ENCODE measurements at places on chromosomes 13 and 19.

DNA sequence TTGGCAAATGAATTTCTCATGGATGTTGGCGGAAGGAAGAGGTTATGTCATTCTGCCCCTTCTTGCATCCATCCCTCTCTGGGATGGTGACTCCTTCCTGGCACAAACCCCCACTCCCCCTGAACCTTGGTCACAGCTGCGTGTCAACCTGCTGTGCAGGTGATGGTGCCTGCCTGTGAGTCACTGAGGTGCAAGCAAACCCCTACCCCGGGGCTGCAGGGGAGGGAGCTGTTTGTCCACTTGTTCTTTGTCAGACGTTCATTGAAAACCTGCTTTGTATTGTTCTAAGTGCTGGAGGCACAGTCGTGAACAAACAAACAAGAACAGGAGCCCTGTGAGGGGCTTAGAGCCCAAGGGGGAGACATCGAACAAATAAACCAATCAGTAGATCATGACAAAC is 2.0 kb upstream of the GAPDHS start:
- no peak for ATAC-seq

DNA sequence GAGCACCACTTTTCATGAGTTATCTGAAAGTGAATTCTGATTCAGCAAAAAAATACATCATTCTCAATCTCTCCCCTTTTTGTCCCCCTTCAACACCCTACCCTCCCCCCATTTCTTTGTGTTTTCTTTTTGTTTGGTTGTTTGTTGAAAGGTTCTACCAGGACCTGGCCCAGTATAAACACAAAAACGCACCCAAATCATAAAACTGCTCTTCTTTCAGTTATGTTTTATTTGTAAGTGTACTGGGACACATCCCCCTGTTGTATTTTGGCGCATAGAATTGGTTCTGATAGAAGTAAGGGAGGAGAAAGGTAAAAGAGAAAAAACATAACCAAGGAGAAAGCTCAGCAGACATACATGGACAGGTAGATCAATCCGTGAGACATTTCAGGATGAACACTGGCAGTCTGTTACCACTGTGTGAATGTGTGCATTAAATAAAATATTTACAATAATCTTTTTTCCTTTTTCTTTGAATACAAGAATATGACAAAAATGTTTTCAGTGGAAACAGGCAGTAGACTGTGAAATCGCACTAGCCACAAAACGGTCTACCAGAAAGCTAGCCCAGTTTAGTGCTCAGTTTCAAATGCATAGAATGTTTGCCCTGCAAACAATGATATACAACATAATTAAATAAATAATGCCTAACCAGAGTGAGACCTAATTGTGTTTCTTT is 4.2 kb downstream of the POU4F1 start:
- no peak for ATAC-seq

GRCh38 chr19:4517451-4518057 is 732 bp downstream of the PLIN4 start:
- ATAC-seq: no peak

- ATAC-seq: no peak
Observed at GRCh38 chr13:105814219-105814901, 721.1 kb downstream of the EFNB2 start.

DNA sequence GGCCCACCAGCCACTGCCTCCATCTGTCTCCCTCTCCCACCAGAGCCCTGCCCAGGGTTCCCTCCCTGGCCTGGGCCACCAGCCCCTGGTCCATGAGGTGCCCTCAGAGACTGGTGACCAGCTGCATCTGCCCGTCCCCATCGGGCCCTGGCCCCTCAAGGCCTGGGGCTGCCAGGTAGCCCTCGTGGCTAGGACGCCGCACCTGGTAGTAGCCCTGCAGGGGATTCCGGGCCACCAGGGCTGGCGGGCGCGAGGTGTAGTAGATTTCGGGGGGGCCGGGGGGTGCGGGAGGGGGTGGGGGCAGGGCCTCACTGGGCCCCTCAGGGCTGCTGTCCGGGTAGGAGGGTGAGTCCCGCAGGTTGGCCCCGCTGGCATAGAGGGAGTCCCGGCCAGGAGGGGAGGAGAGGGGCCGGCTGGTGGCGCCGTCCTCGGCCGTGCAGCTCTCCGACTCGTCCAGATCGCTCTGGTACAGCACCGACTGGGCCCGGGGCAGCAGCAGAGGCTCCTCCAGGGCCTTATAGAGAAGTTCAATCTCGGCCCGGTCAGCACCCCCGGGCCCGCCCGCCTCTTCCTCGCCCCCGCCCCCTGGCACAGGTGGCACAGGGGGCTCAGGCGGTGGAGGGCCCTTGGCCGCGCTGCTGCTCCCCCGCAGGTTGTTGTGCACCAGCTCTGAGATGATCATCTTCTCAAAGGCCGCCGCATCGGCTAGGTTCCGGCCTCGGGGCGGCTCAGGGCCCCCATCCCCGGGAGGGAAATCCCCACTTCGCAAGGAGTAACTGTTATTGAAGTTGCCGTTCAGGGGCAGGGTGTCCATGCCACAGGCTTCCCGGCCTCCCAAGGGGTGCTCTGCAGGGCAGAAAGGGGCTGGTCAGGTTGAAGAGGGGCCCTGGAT is 14.6 kb upstream of the ASF1B start:
- no peak for ATAC-seq

- peak; percentile 70 for ATAC-seq
Observed at GRCh38 chr13:42875475-42876269, 94.3 kb downstream of the FAM216B start.

- no peak for ATAC-seq
Observed at GRCh38 chr19:46728208-46728607, 11.3 kb upstream of the PRKD2 start.

- ATAC-seq: no peak
Observed at GRCh38 chr13:102721800-102722231, 27.0 kb upstream of the METTL21C start.

DNA sequence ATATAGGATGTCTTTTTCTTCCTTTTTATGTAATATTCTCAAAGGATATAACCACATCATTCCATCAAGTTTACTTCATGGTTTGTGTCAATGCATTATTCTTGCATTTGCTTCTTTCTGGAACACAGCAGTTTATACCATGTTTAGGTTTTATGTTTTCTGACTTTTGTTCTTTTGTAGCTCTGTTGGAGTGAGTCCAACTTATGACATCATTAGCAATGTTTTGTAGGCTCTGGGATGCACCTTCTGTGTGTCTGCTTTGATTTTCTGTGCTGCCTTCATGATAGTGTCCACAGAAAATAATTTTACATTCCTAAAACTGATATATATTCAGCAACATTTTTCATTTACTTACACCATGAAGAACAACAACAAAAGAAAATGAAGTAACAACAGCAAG is 68.9 kb downstream of the SHISA2 start:
- no peak for ATAC-seq

GRCh38 chr13:100112186-100112838 is 23.4 kb downstream of the PCCA start:
- no peak for ATAC-seq

- ATAC-seq: peak; percentile 15
Observed at GRCh38 chr19:49497047-49497788, 984 bp downstream of the RPS11 start.

DNA sequence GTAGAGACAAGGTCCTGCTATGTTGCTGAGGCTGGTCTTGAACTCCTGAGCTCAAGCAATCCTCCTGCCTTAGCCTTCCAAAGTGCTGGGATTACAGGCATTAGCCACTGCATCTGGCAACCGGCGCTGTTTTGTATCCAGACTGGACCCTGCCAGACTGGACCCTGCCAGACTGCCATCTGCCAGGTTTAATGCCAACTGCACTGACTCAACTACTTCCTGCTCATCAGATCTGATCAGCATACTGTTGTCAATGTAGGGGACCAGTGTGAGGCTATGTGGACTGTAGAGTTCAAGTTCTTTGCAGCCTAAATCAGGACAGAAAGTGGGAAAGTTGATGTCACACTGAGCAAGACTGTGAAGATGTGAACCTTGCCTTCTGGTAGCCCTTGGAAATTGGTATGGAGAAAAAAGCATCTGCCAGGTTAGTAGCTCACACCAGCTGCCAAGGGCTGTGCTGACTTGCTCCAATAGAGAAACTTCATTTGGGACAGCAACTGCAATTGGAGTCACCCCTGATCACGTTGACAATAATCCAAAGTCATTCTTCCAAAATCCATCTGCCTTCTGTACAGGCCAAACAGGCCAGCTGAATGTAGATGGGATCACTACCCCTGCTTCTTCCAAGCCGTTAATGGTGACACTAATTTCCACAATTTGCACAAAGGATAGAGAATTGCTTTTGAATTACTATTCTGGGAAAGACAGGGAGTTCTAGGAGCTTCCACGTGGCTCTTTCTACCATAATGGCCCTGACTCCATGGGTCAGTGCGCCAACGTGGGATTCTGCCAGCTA is 36.8 kb upstream of the ATP1A3 start:
- ATAC-seq: no peak

DNA sequence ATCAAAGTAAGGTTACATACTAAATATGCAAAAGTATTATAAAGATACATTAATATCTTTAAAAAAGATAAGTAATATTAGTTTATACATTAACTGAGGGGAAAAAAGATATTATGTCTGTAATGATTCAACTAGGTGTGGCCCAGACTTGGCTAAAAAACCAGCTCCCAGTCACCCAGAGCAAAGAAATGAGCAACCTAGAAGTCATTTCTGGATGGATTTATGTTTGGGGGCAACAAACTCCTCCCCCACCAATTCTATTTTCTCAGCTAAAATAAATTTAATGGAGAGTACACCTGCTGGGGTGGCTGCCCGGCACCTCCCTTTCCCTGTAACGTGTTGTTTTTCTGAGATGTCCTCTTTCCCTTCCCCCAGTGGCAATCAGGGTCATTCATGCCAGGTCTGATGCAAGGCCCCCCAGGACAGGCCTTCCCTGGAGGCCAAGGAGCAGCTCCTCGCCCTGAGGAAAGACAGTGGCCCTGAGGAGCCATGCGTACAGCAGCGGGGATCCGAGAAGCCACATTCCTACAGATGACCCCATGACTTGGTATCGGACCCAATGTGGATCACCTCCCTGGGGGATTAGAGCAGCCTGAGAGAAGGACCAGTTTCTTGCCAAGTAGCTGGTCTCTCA is 78.6 kb upstream of the DOCK9 start:
- no peak for ATAC-seq

DNA sequence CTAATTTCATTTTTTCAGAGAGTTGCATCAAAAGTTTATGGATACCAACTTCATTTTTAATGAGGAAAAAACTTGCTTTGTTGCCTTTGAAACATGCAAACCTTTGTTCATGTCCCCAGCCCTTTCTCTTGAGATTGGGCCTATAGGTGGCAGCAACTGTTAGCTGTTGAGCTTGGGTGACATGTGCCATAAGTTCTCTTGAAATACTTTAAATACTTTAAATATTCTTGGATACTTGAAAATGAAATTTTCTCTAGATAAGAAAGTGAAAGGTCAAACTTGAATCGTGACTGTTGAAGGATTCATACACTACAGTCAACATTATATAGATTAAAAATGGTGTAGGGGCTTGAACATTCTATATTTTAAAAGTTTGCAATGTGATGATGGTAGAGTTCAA is 294.9 kb downstream of the NDFIP2 start:
- peak; percentile 80 for ATAC-seq

GRCh38 chr19:58059003-58059670 is at the start of gene ZNF135:
Gene ZNF135, plus strand, starts transcription at chr19:58059282. Its CDS starts 721 bp downstream, at chr19:58060003.
- ATAC-seq: peak; percentile 42

- no peak for ATAC-seq
Observed at GRCh38 chr13:30712536-30713532, 22.5 kb upstream of the ALOX5AP start.

DNA sequence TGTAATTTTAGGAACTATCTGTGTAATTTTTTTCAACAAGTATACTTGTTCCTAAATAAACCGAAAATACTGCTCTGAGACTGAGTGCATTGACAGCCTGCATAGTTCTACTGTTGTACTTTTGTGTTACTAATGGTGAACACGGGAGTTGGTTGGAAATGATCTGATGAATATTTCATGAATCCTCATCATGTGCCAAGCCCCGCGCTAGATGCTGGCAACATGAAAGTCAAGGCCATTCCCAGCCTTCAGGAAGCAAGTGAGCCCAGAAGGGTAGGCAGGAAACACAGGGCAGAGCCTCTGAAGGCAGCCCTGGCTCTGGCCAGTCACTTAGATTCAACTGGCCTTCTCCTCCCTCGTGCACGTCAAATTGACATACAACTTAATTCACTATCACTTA is 106.1 kb downstream of the ABCC4 start:
- no peak for ATAC-seq

- peak; percentile 89 for ATAC-seq
Observed at GRCh38 chr13:45482571-45483173, 17.9 kb downstream of the COG3 start.

GRCh38 chr19:42028304-42029216 is 34.5 kb upstream of the ATP1A3 start:
- ATAC-seq: 0 out of 3 replicates have a peak, but pooled peaks have one; percentile 33

DNA sequence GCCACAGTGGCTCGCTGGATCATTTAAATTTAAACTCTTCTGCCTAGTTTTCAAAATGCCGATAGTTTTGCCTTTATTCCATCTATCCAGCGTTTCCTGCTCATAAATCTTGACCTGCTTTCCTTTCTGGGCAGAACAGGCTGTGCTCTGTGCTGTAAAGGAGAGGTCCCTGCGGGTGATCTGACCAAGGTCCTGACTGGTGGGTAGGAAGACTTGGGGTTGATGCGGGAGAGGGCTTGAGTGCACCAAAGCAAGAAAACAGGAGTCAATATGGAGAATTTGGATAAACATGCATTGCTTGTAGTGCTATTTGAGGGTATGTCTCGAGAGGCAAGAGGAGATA is 533.6 kb downstream of the MYO16 start:
- ATAC-seq: no peak

- no peak for ATAC-seq
Observed at GRCh38 chr19:50003254-50003788, 21.9 kb downstream of the VRK3 start.

- peak; percentile 78 for ATAC-seq
Observed at GRCh38 chr19:35509861-35510625, 3.4 kb downstream of the DMKN start.

DNA sequence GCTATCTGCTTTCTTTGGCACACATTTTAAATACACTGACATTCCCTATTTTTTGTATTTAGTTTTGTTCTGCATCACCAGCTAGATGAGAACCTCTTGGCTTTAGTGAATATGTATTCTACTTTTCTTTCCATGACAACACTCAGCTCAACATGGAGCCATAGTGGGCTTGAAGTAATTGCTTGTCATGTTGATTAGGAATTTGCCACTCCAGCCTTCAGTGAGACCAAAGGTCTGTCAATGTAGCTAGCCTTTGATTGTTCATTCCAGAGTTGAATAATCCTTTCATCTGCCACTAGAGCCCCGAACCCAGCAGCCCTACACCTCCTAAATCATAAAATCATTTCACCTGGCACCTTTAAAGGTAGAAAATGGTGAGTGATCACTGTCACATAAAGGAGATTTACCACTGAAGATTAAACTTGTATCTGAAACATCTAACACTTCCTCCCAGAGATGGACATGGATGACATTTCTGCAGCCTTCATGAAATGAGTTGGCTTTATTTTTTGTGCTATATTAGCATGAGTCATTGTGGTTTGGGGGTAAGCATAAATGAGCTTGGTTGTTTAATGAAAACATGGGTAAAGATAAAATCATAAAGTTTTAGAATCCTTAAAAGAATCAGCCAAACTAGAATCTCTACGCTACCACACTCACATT is 29.2 kb upstream of the GARRE1 start:
- ATAC-seq: peak; percentile 51
